ENCODE measurements at places on chromosomes 12 and 14.
A peak's percentile ranks its signal among the peaks of the same experiment; 100 is the strongest.

DNA sequence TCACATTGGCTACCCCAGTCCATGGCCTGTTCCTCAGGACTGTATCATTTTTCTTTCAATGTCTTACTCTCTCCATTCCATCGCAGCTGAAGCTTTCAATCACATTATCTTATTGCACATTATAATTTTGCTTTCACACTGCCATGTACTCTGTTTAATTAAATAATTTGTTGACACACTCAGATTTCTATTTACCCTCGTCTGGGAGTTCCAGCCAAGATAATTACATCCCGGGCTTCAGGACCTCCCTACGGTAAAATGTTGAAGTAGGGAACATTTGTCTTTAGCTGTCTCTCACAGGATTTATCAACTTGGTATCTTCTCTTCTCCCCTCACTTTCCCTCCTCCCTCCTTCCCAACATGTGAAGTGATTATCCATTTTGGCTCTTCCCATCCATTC, 177.2 kb upstream of the RASSF8 start:
- DNase-seq, result no peak

GRCh38 chr14:63939006-63939270, 86.1 kb downstream of the SYNE2 start:
- no peak for DNase-seq

DNA sequence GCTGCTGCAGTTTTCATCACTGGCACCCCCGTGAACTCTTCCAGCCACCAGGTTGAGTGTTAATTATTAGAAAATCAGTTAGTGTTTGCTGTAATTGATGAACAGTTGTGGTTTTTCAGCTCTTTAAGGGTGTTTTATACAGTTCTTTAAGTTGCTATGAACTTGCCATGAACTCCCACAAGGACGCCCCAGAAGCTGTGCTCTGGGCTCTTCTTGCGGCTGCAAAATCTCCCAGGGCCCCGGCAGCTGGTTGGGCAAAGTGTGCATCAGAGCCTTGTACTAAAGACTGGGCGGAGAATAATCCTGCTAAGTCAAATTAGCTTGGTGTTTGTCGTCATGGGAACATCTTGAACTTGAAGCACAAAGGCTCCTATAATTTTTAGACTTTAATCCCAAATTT, 82.2 kb downstream of the EML1 start:
- no peak for DNase-seq

DNA sequence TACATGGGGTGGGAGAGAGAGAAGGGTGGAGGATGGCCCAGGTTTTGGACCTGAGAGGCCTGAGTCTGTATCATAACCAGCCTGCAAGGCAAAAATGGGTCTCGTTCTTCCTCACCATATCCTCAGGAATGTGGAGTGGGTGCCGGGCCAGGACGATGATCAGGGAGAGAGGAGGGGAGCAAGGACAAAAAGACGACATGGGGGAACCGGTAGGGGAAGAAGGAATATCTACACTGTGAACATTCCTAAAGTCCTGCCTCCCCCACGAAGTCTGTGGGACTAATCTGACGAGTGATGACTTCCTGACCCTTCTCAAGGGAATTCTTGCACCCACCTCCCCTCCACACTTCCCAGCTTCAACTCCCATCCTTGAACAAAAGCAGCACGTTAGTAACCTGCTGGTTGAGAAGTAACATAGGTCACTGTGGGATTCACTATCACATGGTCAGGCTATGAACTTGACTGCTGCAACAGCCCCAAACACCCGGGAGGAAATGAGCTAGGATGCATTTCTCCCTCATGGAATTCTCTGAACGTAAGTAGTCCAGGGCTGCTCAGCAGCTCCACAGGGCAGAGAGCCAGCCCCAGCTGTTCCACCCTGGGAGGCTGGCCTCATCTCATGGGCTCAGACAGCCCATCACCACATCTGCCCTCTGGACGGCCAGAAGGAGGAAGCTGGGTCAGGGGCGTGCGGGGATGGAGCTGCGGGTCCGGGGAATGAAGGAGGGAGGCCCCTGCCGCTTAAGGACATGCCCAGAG, 36.8 kb upstream of the VWF start:
- DNase-seq, result peak; percentile 82

GRCh38 chr14:42469637-42470426, 863.2 kb downstream of the LRFN5 start:
- no peak for DNase-seq

DNA sequence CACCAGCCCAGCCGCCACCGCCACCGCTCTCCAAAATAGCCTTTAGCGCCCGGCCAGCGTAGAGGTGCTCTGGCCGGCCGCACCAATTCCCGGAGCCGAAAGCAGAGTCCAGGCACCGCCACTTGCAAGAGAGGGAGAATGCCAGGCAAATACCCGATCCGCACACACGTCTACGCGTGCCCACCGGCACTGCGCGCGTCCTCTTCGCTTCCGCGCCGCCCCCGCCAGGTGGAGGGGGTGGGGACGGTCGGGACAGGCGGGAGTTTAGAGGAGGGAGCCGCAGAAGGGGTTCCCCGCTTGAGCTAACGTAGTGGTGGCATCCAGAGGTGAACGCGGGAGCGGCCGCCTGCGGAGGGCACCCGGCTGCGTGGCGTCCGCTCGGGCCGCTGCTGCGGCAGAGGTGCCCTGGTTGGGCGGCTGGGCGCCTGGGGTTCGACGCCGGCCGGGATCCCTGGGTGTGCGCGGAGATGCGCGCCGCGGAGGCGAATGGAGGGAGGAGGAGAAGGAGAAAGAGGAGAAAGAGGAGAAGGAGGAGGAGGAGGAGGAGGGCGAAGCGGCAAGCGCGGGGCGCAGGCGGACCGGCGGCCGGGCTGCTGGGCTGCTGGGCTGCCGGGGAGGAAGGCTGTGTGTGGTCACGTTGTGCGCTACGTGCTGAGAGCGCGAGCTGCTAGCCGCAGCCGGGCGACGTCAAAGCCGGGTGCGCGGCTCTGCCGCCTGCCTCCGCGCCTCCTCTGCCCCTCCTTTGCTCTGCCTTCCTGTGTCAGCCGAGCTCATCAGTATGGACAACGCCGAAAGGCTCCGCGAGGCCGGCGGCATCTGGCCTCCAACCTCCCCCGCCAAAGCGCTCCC, at the start of gene MDGA2:
Gene MDGA2, minus strand, starts transcription at position 140 of the 849 bp plus-strand sequence.
- DNase-seq, result no peak

GRCh38 chr12:62813031-62813829, 121.7 kb downstream of the PPM1H start:
- DNase-seq, result peak; percentile 75

DNA sequence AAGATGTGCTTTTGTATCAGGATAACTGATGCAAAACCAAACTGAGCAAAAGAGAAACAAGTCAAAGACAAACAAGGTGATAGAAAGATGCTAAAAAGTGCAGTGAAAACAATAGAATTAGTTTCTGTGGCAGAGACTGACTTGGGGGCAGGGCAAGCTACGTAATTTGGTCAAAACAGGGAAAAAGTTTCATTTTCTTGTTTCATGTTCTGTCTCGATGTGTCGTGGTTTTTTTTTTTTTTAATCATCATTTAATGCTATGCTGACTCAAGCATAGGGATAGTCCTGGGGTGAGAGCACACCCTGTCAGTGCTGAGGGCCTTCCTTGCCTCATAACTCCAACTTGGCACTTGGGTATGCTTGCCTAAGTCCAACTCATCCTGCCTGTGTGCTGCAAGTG, 144.1 kb upstream of the PTPRQ start:
- DNase-seq, result peak; percentile 6

GRCh38 chr12:107537464-107538119, 148.0 kb upstream of the PWP1 start:
- DNase-seq, result no peak

DNA sequence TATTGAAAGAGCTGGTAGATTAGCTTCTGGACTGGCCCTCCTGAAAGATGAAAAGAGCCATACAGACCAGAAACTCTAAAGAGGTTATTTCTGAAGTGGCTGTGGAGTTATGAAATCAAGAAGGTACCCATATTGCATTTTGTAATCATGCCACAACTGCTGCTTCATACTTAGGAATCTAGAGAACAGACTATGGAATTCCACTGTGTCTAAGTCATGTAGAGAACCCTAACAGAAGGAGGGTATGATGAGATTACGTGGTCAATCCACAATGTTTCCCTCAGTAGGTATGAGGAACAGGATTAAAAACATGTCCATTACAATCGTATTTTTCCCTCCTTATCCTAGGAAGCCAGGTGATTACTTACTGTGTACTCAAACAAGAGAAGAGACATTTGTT, 708.8 kb downstream of the RERGL start:
- DNase-seq, result no peak
